Colonic mucosa (tissue), 4 donors: ENCODE measurements at places on chromosomes 7 and 10. TPM values are rescaled to one million over a fixed set of nuclear protein-coding genes. Genes with fewer than 3 reads are reported as not detected.

- H3K4me3 ChIP-seq: no peak overlapping the region
- no peaks in the 10 kb centered on the region for H3K27me3 ChIP-seq
- H3K36me3 ChIP-seq: no peaks in the 10 kb centered on the region
Measured at GRCh38 chr10:127012769-127013152, 107.5 kb downstream of the DOCK1 start.

GRCh38 chr7:151790095-151790829, 86.7 kb downstream of the PRKAG2 start:
- DNase-seq: no peak
- no peak overlapping the region for H3K4me3 ChIP-seq

DNA sequence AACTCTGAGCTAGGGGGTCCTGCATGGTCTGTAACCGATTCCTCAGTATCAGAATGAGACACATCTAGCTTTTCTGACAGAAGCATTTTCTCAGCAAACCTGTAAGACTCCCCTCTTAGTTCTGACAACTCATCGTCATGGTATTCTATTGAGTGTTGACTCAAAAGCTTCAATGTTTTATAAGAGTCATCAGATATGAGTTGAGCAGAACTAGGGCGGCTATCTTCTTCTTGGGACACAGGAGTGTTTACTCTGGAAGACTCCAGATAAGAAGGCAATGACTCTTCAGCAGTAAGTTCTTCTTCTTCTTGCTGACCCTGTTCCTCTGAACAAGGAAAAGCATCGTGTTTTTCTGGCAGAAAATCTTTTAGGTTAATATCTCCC, 167.0 kb upstream of the CCDC6 start:
- no peaks in the 10 kb centered on the region for H3K36me3 ChIP-seq
- DNase-seq: no peak
- no peak overlapping the region for H3K4me3 ChIP-seq
- no peaks in the 10 kb centered on the region for H3K27me3 ChIP-seq

Gene SFRP5
- total RNA-seq: 1.2 TPM

GRCh38 chr10:98076086-98076485, 45.7 kb upstream of the CRTAC1 start:
- no peak overlapping the region for H3K27ac ChIP-seq
- no peaks in the 10 kb centered on the region for H3K4me1 ChIP-seq
- DNase-seq: no peak
- H3K27me3 ChIP-seq: no peaks in the 10 kb centered on the region

DNA sequence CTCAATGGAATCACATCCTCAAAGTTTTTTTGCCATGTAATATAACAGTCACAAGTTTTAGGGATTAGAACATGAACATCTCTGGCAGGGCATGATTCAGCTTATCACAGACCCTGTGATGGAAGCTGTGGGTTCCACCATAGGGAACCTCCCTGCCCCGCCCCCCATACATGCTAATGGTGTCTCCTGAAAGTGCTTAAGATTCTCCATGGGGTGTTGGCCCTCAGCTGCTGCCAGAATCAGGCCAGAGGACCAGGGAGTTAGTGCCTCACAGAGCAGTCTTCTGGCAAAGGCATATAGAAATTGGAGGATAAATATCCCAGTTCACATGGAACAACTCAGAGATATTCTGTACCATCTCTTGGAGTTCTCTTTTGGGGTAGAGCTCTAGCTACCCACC, 119.4 kb downstream of the RAB11FIP2 start:
- H3K4me1 ChIP-seq: no peaks in the 10 kb centered on the region
- H3K27ac ChIP-seq: no peak overlapping the region
- no peaks in the 10 kb centered on the region for H3K27me3 ChIP-seq
- H3K4me3 ChIP-seq: no peak overlapping the region

DNA sequence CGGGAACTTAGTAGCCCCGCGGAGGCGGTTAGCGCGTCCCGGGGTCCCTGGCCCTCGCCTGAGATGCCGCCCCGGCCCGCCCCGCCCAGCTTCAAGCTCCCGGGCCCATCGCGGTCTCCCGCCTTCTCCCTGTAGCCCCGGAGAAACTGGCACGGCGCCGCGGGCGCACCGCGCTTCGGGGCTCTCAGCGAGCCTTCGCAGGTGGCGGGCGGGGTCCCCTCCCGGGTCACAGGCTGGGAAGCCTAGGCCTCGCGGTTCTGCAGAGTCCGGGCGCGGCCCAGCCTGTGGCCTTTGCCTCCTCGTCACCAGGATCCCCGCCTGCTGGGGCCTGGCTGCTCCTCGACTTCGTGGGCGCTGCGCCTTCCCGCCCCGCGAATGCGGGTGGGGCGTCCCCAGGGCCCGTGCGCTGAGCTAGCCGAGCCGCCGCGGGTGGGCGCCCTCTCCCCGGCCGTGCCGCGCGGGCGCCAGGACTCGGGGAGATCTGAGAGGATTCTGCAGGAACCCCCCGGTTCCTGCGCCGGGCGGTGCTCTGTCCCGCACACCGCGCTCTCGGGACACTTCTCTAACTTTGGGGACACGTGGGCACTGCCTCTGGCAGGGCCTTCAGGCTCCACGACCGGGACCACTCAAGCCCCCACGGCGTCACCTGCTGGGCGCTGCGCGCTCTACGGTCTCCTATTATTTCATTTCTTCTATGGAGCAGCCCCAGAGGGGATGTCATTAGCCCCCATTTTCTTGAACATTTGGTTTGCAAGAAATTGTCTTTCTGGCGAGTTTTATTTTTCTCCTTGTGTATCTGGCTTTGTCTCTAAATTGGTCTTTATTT, 682 bp upstream of the RGS10 start:
- H3K27ac ChIP-seq: peak overlapping the region; percentile 90
- H3K36me3 ChIP-seq: no peaks in the 10 kb centered on the region
- H3K4me3 ChIP-seq: peak overlapping the region; percentile 79
- peak; percentile 74 for DNase-seq
- H3K4me1 ChIP-seq: peaks cover 18% of the 10 kb centered on the region

- no peaks in the 10 kb centered on the region for H3K27me3 ChIP-seq
- H3K27ac ChIP-seq: no peak overlapping the region
- no peaks in the 10 kb centered on the region for H3K36me3 ChIP-seq
- DNase-seq: no peak
Measured at GRCh38 chr7:81956520-81956919, 186.7 kb upstream of the HGF start.

DNA sequence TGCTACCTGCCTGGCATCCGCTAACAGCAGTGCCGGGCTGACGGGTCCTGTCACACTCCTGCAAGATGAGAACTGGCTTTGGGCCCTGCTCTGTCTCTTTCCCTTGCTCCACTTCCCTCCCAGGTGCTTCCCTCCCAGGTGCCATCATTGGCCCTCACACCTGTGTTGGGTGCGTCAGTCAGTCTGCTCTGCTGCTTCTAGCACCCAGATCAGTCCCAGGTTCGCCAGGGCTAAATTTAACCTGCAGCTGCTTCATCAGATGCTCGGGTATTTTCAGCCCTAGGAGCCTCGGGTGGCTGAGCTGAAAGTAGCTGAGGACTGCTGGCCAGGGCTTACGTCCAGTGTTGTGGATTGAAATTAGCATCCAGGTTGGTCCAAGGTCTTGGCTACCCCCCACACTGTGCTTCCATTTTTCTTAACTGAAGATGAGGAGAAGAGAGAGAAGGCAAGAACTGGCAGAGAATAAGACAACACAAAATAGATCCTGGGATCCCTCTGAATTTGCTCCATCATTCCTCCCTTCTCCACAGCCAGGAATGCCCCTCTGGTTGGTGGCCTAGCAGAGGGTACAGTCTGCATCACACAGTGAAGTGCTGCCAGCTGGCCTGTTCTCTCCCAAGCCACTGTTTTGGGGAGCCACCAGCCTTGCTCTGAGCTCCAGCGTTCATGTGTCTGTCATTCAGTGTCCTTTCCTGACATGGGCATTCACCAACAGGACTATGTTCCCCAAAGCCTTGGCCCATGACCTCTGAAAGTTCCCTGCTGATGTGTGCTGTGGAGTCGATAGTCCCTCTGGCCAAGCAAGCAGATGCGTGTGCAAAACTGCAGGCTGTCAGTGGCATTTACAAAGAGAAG, 65.9 kb upstream of the SYPL1 start:
- no peaks in the 10 kb centered on the region for H3K36me3 ChIP-seq
- DNase-seq: no peak
- H3K27ac ChIP-seq: no peak overlapping the region
- no peaks in the 10 kb centered on the region for H3K27me3 ChIP-seq
- H3K4me3 ChIP-seq: no peak overlapping the region

GRCh38 chr7:78151229-78151628, 352.7 kb downstream of the PHTF2 start:
- no peaks in the 10 kb centered on the region for H3K36me3 ChIP-seq
- H3K27me3 ChIP-seq: no peaks in the 10 kb centered on the region
- H3K27ac ChIP-seq: no peak overlapping the region
- no peak overlapping the region for H3K4me3 ChIP-seq
- DNase-seq: no peak

Gene STOX1
- 3.2 TPM for total RNA-seq

DNA sequence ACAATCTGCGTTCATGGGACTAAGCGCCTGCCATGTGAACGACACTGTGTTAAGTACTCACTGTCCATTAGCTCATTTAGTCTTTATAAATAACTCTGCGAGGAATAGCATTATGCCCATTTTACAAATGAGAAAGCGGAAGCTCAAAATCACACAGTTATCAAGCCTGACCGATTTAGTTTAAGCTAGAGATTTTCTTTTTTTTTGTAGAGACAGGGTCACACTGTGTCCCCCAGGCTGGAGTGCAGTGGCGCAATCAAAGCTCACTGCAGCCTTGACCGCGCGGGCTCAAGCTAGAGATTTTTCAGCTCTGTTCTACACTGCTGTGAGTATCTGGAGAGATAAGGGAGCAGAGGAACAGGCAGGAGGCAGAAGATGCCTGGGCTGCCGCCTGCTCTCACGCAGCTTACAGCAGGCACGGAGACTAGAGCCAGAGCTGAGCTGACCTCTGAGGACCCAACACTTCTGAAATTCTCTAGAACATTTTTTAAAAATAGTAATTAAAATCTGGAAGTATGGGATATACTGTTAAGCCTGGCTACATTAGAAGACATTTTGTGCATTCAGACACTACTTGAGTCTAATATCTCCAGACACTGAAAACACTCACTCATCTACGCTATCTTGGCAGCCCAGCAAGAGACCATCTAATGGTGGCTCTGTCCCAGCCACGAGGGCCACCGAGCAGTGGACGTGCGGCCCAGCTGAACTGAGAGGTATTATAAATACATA, 38.7 kb downstream of the GNA12 start:
- no peaks in the 10 kb centered on the region for H3K27me3 ChIP-seq
- no peak overlapping the region for H3K4me3 ChIP-seq
- no peak for DNase-seq
- H3K4me1 ChIP-seq: peaks cover 9% of the 10 kb centered on the region
- no peaks in the 10 kb centered on the region for H3K36me3 ChIP-seq
- H3K27ac ChIP-seq: no peak overlapping the region

- H3K27me3 ChIP-seq: no peaks in the 10 kb centered on the region
- peak overlapping the region; percentile 41 for H3K27ac ChIP-seq
- peaks cover 4% of the 10 kb centered on the region for H3K4me1 ChIP-seq
- no peaks in the 10 kb centered on the region for H3K36me3 ChIP-seq
- no peak overlapping the region for H3K4me3 ChIP-seq
- DNase-seq: no peak
Measured at GRCh38 chr10:15344876-15345285, 26.2 kb downstream of the FAM171A1 start.

GRCh38 chr10:113627836-113628235, 36.0 kb downstream of the NRAP start:
- no peak overlapping the region for H3K27ac ChIP-seq
- no peaks in the 10 kb centered on the region for H3K36me3 ChIP-seq
- no peak for DNase-seq
- H3K4me3 ChIP-seq: no peak overlapping the region
- peaks cover 17% of the 10 kb centered on the region for H3K4me1 ChIP-seq
- H3K27me3 ChIP-seq: no peaks in the 10 kb centered on the region

- no peak overlapping the region for H3K27ac ChIP-seq
- no peak overlapping the region for H3K4me3 ChIP-seq
- H3K36me3 ChIP-seq: no peaks in the 10 kb centered on the region
- no peaks in the 10 kb centered on the region for H3K27me3 ChIP-seq
- H3K4me1 ChIP-seq: no peaks in the 10 kb centered on the region
- no peak for DNase-seq
Measured at GRCh38 chr7:88111140-88111743, 108.6 kb downstream of the SRI start.

GRCh38 chr7:494259-494687, 25.4 kb downstream of the PDGFA start:
- no peaks in the 10 kb centered on the region for H3K27me3 ChIP-seq
- H3K27ac ChIP-seq: no peak overlapping the region
- no peak overlapping the region for H3K4me3 ChIP-seq
- H3K4me1 ChIP-seq: no peaks in the 10 kb centered on the region
- no peaks in the 10 kb centered on the region for H3K36me3 ChIP-seq
